Calu3 (cell line): ENCODE measurements at places on chromosomes 7 and 10. TPM values are rescaled to one million over a fixed set of nuclear protein-coding genes. Genes with fewer than 3 reads are reported as not detected.

The TMEM196 gene
- not detected in 2 replicates for total RNA-seq

The ASNS gene
- 52.9 and 64.0 TPM in 2 replicates for total RNA-seq

DNA sequence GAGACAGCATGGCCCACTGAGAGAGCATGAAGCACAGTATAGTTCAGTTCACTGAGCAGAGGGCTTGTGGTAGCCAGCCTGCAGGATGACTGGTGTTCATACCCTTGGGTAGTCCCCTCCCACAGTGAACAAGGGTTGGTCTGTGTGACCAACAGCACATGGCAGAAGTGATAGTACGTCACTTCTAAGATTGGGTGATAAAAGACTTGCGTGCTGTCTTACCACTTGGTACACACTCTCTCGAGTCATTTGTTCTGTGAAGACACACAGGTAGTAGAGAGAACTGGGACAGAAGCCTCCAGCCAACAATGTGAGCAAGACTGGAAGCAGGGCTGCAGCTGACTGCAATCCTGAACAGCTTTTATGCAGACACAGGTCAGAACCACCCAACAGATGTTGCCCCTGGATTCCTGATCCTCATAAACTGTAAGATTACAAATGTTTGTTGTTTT, 14.6 kb downstream of the EPC1 start:
- H3K27me3 ChIP-seq: no peaks in the 10 kb centered on the region
- H3K36me3 ChIP-seq: peaks cover 5% of the 10 kb centered on the region
- no peak overlapping the region for H3K27ac ChIP-seq
- peaks cover 74% of the 10 kb centered on the region for H3K4me1 ChIP-seq

- peaks cover 42% of the 10 kb centered on the region for H3K27me3 ChIP-seq
- no peak overlapping the region for H3K4me3 ChIP-seq
- no peak for DNase-seq
- peaks cover 18% of the 10 kb centered on the region for H3K4me1 ChIP-seq
- H3K27ac ChIP-seq: no peak overlapping the region
These were observed 15.0 kb upstream of the BNIP3 start for GRCh38 chr10:131996466-131997365.

DNA sequence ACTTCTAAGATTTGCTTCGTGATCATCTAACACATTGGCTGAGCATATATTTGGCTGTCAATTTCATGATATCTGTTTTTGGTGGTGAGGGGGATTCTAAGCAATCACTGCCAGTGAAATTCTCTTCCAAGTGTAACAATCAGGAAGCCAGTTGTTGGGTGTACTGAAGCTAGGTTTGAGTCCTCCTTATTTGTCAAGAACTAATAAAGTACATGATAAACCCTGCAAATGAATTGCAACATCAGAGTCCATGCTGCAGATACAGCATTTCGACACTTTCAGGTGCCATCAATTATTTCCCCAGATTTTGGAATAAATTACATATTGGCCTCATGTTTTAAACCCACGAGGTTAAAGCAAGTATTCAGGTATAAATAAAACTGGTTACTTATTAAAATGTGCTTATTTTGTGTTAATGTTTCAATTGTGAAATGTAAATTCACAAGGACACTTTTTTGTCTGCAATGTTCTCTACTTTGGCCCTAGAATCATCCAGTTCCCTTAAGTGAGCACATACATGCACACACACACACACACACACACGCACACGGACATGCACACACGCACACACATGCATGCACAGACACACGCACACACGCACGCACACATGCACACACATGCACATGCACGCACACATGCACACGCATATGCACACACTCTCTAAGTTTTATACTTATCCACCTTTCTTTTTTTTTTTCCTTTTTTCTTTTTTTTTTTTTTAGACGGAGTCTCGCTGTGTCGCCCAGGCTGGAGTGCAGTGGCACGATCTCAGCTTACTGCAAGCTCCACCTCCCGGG, 510.2 kb upstream of the KLF6 start:
- no peaks in the 10 kb centered on the region for H3K36me3 ChIP-seq
- no peak overlapping the region for H3K4me3 ChIP-seq
- DNase-seq: no peak
- no peak overlapping the region for H3K27ac ChIP-seq
- no peaks in the 10 kb centered on the region for H3K27me3 ChIP-seq

DNA sequence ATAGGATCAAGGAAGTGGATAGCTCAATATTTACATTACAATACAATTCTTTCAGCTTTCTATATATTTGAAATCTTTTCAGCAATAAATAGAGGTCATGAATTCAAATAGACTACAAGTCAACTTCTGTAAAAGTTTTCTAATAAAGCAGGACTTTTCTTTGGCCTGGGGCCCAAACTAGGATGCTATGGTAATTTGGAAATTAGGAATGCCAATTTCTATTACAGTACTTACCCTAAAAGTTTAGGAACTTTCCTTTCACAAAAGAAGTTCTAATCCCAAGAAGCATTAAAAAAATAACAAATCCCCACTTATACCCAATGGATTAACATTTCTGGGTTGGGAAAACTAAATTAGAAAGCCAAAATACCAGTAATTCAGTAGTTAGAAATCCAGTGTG, 40.5 kb downstream of the SLC39A12 start:
- H3K4me3 ChIP-seq: no peak overlapping the region
- DNase-seq: no peak
- H3K36me3 ChIP-seq: no peaks in the 10 kb centered on the region
- no peaks in the 10 kb centered on the region for H3K27me3 ChIP-seq

DNA sequence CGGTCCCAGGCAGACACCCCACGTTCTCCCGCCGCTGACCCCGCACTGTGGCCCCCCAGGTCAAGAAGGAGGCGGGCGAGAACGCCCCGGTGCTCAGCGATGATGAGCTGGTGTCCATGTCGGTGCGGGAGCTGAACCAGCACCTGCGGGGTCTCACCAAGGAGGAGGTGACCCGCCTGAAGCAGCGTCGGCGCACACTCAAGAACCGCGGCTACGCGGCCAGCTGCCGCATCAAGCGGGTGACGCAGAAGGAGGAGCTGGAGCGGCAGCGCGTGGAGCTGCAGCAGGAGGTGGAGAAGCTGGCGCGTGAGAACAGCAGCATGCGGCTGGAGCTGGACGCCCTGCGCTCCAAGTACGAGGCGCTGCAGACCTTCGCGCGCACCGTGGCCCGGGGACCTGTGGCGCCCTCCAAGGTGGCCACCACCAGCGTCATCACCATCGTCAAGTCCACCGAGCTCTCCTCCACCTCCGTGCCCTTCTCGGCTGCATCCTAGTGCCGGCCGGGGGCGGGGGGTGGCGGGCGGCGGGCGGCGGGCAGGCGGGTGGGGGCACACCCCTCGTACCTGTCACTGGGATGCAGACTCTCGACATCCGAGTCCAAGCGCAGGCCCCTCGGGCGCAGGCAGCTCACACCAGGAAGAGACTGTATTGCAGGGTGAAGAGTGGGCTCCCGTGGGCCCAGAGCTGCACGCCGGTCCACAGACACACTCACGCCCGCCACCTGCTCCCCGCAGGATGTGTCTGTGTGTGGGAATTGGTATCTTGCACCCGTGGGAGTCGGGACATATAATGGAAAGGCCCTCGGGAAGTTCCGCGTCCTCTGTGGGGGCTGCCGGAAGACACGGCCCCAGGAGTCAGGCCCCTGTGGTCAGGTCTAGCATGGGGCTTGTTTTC, 9.6 kb downstream of the MAFK start:
- no peak for DNase-seq
- H3K4me3 ChIP-seq: peak overlapping the region; percentile 85
- peaks cover 32% of the 10 kb centered on the region for H3K4me1 ChIP-seq
- H3K27me3 ChIP-seq: no peaks in the 10 kb centered on the region
